ENCODE measurements at places on chromosomes 7 and 10.

- no peak for DNase-seq
These were observed 28.4 kb upstream of the EIF5AL1 start for GRCh38 chr10:79483948-79484347.

DNA sequence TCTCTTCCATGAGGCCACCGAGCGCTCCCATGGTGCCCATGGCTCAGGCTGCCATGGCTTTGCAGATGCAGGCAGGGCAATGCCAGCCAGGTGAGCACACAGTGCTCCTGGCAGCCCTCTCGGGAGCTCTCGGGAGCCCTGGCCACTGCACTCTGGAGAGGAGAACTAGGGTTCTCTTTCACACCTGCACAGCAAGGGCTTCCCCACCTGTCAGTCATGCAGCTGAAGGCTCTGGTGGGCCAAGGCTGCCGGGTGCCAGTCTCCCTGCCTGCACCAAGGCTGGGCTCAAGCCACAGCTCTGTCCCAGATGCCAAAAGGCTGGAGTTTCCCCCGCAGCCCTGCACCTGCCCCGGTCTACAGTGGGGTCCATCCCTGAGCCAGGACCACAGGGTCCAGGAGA lies 32.6 kb downstream of the NUDT1 start:
- DNase-seq: no peak

GRCh38 chr7:66326501-66327215 lies 121.5 kb downstream of the TPST1 start:
- DNase-seq: no peak

DNA sequence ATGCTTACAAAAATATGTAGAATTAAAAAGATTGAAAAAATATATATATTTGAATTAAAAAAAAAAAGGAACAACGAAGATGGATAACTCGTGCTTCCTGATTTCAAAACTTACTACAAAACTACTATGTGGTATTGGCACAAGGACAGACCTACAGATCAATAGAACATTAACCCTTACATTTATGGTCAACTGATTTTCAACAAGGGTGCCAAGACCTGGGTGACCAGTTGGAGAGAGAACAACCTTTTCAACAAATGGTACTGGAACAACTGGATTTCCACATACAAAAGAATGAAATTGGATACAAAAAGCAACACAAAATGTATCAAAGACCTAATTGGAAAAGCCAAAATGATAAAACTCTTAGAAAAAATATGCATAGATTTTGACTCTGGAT lies 10.1 kb downstream of the AP3M1 start:
- no peak for DNase-seq

DNA sequence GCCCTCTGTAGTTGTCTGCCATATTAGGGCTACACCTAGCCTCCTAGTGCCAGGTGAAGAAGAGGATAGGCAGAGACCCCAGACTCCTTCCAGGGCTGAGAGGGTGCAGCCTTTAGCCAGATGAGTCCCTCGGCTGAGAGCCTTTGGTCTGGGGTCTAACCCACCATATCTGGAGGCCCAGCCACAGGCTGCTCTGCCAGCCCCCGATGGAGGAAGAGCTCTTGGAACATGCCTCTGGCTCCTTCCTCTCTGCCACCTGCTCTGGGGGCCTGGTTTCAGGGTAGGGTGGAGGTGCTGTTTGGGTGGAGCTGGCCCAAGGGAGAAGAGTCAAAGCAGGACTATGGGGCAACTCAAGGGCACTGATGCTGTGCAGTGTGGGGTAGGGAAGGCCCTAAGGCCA lies 1.4 kb downstream of the LRRC18 start:
- no peak for DNase-seq

DNA sequence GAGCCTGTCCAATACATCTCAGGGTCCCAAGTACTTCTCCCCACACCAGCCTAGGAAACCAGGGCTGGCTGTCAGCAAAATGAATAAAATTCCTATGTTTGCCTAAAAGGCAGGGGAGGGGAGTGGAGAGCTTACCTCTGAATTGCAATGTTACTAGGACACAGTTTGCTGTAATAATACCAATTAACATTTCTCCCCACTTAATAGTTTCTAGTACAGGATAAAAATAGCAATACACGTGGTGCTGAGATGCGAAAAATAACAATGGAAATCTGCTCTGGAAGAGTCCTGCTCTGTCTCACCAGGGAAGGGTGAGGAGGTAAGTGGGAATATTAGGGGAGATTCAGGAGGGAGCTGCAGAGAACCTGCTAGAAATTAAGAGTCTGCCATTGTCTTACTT lies 112.3 kb downstream of the PLXNA4 start:
- no peak for DNase-seq

DNA sequence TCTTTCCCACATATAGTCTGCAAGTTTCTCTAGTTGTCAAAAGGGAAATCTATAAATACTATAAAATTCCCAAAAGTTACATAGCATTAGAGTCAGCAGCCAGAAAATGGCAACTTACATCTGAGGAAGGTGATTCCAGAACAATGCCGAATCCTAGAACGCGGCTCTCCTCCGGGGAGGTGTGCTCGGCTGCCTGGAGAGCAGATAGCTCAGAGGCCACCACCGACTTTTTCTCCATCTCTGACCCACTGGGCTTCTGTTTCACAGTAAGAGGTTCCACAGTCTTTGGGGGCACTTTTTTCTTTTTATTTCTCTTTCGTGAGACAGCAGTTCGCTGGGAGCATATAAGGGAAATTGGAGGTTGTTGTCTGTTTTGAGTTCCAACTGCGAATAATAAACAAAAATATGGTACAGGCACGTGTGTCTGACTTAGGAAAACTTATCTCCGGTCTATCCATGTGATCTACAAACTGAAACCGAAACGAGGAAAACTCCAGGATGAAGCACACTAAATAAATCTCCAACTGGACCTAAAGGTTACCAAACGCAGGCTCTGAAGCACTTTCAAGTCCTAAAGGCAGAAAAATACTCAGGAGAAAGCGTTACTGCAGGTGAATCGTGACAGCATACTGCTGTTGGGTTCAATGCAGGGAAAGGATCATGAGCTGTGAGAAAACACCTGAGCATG lies 36.2 kb downstream of the BEND7 start:
- no peak for DNase-seq

DNA sequence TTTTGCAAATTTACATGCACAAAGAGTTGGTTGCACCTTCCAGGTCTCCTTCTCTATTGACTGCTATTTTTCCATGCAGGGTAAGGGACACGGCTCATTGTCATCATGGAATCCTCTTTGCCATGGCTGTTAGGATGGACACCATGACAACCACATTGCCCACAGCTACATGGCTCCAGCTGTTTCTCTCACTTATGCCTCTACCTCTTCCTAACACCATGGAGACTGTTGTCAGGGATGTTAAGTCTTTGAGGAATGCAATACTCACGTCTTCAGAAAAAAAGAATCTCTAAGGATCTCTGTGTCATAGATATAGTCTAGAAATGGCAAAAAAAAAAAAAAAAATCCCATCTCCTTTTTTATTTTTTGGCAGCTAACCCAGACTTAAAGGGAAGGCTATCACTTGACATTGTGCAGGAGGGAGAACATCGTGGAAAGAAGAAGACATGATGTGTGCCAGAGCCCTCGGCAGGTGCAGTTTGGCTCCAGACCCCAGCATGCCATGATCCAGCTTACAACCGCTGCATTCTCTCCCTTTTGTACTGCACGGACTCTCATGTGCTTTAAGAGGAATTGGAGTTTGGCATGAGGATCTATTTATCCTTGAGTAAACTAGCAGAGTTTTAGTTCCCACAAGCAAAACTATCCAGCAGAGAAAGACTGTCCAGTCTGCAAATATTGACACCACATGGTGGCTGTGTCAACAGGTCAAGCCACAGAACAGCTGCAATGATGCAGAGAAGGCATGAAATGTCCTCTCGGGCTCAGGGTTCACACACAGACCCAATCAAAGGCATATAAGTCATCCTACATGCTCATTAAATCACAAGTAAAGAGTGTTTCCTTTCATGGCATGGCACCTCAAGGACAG lies 70.8 kb downstream of the FRMD4A start:
- DNase-seq: no peak

DNA sequence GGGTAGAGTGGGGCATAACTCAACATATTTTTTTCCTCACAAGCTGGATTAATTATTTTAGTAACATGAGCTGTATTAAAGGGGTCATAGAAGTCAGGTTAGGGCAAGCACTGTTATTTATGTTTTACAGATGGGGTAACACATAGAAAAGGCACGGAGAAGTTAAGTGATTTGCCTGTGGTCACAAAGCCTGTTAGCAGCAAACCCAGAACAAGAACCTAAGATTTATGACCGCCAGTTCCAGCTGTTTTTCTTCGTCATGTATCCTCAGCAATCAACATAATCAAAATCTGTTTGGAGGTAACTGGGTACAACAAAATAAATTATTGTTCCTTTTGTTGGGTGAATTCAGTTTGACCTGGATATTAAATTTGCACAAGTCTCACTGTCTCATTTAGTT lies 57.2 kb upstream of the BET1 start:
- DNase-seq: no peak

- DNase-seq: no peak
These were observed 8.0 kb downstream of the DLX5 start for GRCh38 chr7:97016381-97017191.

GRCh38 chr7:130398526-130399090 lies 18.3 kb downstream of the CPA1 start:
- no peak for DNase-seq

- no peak for DNase-seq
These were observed 9.5 kb upstream of the FOXL3 start for GRCh38 chr7:280461-280860.

- no peak for DNase-seq
These were observed 2.8 kb downstream of the TMEM120A start for GRCh38 chr7:75991531-75992082.

GRCh38 chr10:126872768-126873167 lies 32.5 kb upstream of the DOCK1 start:
- no peak for DNase-seq

DNA sequence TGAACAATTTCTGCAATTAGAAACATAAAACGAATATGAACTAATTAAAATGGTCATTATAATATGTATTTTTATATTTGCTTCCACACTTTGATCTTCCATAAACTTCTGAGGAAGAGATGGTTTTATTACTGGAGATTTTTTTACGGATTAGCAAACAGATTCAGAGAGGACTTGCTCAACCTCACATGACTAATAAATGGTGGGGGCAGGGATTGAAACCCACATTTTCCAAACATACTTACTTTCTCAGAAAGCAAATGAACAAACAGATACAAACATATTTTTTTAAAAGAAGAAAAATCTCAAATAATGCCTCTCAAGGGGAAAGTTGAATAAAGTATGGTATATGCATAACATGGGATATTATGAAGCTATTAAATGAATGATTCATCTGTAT lies 18.3 kb downstream of the ANKMY2 start:
- no peak for DNase-seq

- DNase-seq: no peak
These were observed 78.6 kb upstream of the SAMD8 start for GRCh38 chr10:75032813-75033212.

- no peak for DNase-seq
These were observed 18.6 kb upstream of the RAPGEF5 start for GRCh38 chr7:22375359-22376048.

DNA sequence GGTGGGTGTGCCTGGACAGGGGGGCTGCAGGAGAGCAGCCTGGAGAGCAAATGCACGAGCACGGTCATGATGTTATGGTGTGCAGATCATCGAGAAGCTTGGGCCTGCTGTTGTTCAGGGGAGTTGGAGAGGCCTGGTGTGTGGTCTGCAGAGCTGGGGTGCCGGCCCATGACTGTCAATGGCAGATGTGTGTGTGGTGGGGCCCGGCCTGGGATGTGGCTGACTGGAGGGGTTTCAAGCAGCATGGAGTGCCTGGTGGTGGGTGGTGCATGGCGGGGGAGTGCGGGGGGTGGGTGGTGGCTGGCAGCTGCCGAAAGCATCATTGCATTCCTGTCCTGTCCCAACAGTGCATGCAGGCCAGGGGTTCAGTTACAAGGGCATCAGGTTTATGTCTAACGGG lies 122.6 kb downstream of the DOCK1 start:
- DNase-seq: no peak

- DNase-seq: no peak
These were observed 149.6 kb downstream of the ADK start for GRCh38 chr10:74300666-74301065.

- no peak for DNase-seq
These were observed 316.9 kb upstream of the LRRN3 start for GRCh38 chr7:110774071-110774470.

DNA sequence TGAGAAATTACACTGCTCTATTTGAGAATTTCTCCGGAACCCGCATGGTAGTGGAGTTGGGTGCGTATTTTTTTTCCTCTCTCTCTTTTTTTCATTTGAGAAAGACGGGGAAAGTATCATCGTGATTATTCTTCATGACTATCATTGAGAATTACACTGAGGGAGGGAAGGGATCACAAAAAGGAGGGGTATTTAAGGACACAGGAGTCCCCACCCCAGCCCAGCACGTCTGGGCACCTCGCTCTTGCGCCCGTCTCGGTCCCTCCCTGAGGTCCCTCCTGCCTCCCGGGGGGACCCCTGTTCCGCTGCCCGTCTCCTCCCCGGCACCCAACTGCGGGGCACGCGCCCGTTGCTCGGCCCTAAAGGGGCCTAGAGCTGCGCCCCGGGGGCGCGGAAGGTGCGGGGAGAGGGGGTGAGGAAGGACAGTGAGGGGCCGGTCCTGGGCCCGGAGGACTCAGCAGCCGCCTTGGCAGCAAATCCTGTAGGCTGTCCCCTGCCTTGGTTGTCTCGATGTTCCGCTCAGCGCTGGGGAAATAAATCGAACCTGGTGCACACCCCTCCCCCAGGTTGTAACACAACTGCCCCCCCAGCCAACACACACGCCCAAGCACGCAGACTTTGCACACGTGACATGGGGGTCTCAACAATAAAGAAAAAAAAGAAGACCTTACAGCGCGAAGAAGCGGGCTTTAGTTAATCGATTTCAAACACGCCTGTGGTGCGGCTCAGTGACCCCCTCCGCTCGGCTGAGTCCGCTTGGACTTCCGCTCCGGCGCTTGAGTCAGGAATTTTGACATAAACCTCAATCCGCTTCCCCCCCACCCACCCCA lies 18.6 kb upstream of the GATA3 start:
- DNase-seq: no peak

- DNase-seq: no peak
These were observed 173.5 kb downstream of the KCNMA1 start for GRCh38 chr10:77463967-77464745.

DNA sequence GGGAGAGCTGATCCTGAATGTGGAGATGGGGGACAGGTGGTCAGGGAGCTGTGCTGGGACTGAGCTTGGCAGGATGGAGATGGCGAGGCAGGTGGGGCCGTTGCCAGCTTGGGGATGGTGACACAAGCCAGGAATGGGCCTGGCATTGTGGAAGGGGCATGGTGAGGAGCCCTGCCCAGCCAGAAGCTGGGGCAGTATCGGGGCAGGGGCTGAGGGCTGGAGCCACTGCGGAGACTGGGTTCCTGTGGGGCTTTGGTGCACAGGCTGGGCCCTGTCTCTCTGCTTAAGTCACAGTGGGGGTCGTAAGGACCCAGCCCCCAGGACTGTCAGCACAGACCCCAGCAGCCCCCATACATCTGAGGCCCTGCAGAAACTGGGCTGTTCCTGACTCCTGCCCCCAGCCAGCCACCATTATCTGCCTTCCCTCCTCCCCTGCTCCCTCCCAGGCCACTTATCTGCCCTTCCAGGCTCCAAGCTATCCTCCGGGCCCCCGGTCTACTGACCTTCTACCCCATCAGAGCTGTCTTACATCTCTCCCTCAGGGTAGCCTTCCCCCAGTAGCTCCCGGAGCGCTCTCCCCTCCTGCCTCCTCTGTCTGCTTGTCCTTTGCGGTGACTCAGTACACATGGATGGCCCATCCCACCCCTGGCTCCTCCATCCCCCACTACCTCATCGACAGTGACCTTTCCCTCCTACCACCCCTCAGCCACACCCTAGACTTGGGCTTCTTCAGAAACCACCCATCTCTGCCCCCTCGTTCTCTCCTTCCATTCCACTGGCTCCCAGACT lies 44.2 kb downstream of the PPIF start:
- no peak for DNase-seq

All from activated CD4-positive, alpha-beta T cell treated with anti-CD3 and anti-CD28 coated beads, Interleukin-2, amount 50 U/mL, for 4 hours (primary cell).